ENCODE measurements at places on chromosomes 12 and 14.

DNA sequence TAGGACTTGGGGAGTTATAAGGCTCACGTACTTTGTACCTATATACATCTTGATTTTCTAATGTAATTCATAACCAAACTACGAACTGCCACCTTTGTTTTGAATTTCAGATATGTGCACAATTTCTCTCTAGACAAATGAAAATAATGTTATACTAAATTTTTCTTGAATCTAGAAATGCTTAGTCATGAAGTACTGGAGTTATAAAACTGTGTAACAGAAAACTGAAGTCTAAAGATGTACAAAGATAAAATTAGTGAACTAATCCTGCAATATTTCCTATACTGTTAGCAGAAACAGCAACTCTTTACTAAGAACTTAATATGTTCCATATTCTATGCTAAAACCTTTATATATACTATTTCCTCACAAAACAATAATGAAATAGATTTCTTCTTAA lies 15.5 kb downstream of the SEC23A start:
- DNase-seq = no peak

DNA sequence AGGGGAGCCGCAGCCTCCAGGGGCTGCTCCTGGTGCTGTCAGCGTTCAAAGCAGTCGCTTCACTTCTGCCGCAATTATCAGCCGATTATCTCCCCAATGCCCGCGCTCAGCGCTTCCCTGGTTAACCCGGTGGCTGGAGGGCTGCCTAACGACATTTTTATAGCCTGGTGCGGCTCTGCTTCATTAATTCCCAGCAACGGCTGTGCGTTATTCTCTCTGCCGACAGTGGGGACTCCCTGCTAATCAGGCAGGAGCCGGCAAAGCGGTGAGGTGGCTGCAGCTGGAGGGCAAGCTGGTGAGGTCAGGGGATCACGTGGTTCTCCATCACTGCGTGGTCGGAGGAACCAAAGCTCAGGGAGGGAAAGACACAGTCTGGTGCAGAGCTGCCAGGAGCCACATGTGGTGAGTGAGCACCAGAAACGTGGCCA lies 62.9 kb downstream of the GLRX5 start:
- DNase-seq = no peak

GRCh38 chr14:89402363-89402762 lies 14.7 kb downstream of the FOXN3 start:
- DNase-seq = no peak

- no peak for DNase-seq
Observed at GRCh38 chr12:7884689-7885088, 12.0 kb upstream of the SLC2A14 start.

GRCh38 chr12:3293446-3294161 lies 197.4 kb upstream of the PRMT8 start:
- DNase-seq = no peak

- no peak for DNase-seq
Observed at GRCh38 chr12:6824901-6825381, 3.3 kb upstream of the P3H3 start.

DNA sequence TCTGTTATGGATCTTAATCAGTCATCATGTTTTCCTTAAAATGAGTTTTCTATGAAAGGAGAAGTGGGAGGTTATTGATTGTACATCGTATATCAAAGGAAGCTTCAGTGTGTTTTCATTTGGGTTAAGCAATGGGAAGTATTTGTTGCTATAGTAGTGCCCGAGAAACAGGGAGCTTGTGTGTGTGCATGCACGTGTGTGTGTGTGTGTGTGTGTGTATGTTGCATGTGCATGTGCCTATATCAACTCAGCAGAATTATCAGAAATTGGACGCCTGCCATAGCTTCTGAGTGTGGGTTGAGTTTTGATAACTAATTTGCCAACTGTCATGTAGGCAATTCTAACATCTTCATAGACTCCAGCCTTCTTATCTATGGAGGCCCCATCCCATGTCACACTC lies 246.1 kb upstream of the CRY1 start:
- DNase-seq = no peak

DNA sequence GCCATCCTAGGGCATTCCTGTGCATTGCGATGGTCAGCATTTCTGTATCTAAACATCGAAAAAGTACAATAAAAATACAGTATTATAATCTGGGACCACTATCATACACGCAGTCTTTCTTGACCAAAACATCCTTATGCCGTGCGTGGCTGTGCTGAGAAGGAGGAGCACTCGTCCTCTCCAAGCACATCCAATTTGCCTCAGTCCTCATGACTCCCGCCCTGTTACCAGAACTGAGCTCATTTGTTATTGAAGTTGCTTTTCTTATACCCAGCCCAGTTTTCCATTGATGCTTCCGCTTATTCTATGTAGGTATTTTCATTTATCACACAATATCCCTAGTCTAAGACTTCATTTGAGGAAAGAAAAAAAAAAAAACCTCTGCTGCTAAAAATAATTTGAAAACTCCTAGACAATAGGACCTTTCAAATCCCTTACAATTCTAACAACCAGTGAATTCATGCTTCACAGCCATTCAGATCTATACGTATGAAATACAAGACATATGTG lies 236.9 kb upstream of the PLEKHG7 start:
- DNase-seq = peak; percentile 75

DNA sequence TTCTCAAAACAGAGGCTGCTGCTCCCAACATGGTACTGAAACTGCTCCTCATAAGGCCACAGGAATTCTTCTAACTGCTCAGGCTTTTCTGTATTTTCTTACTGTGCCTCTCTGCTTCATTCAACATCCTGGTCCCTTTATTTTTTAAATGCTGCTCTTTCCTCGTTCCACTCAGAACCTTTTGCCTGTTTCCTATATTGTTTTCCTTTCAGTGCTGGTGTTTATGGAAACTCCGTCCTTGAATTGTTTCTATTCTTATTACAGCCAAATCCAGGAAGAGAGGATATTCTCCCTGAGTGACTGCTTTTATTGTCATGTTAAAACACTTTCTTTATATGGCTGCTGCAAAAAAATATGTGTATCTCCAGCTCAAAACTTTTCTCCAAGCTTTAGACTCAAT lies 173.0 kb upstream of the E2F7 start:
- DNase-seq = no peak

DNA sequence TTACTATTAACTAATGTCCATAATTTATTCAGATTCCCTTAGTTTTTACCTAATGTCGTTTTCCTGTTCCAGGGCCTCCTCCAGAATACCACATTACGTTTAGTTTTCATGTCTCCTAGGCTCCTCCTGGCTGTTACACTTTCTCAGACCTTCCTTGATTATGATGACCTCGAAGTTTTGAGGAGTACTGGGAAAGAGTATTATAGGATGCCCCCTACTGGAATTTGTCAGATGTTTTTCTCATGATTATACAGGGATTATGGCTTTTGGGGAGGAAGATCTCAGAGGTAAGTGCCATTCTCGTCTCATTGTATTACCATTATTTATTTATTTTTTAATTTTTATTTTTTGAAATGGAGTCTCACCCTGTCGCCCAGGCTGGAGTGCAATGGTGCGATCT lies 17.7 kb upstream of the C1S start:
- DNase-seq = no peak

- no peak for DNase-seq
Observed at GRCh38 chr12:115008929-115009328, 325.0 kb upstream of the TBX3 start.

GRCh38 chr12:102232036-102232435 lies 34.4 kb upstream of the PMCH start:
- DNase-seq = no peak

DNA sequence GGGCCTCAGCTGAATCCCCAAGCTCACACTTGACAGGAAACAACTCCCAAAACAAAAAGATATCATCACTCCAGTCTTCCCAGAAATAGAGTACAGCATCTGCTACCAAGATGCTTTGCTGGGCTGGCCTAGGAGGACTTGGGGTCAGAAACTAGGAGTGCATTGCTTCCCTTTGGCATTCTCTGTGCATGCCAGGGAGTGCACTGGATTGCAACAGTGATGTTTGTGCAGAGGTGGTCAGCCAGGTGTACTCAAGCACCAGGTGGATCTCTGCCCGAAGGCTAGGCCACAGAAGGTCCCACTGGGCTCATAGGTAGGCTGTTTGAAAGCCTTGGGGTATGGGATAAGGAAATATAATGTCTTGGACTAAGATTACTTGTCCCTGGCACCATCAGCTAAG lies 51.1 kb downstream of the RAB35 start:
- DNase-seq = no peak

DNA sequence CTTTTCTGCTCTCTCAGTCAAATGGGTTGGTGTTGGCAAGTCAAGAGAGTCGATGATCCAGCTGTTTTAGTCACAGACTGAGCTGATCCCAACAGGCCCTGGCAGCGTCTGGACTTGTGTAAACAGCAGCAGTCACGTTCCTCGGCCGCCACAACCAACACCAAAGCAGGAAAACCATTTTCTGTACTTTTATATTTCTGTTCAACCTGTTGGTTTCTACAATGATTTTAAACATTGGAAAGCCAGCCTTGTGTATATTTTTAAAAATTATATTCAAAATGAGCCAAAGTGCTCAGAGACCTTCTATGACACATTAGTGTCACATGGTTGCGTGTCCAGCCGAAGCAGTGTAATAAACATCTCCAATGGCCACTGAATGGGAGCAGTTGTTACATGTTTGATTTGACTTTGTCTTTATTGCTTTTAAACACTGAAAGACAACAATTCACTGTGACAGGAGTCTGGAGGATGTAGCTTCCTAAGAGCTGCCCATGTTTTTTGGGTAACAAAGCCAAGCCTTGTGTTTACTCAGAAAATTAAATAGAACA lies 5.9 kb upstream of the SIVA1 start:
- peak; percentile 42 for DNase-seq

DNA sequence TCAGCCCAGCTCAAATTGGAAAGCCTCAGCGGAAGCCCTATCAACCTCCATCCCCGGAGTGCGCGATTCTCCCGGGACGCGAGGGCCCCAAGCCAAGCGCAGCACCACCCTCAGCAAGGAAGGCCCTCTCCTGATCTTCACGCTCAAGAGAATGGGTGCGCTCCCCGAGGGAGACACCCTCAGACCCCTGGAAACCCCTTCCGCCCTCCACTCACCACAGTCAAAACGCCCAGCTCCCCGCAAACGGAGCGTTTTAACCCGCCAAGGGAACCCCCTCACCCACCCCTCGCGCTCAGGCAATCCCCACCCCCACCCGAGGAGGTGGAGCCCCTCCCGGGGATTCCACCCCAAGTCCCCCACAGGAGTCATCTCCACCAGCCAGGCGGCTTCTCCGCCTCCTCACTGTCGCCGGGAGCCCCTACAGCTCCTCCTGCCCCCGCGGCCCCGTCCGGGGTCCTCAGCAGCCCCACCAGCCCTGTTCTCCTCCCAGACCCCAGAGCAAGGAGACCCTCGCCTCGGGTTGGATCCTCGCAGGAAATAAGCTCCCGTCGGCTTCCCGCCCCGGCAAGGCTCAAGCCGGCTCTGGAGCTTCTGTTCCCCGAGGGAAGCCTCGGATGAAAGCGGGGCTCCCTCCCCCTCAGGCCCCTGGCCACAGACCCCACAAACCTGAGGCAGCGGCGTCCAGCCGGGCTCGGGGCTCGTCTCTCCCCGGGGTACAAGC lies 507 bp downstream of the BAZ2A start:
- no peak for DNase-seq

GRCh38 chr14:68211421-68211820 lies 391.8 kb downstream of the RAD51B start:
- DNase-seq = no peak

DNA sequence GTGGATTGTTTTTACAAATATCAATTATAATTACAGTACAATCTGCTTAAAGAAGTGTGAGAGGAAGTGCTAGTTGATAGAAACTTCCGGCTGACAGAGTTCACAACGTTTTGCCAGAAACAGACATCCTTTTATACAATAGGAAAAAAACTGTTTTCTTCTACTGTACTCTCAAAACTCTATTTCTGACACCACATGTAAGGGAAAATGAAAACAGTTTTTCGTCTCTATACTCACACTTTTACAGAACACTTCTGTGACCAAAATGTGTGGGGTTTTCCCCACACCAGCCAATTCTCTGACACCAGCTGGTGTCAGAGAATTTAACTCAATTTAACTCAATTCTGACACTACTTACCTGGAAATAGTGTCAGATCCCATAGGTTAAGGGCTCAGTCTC lies 24.2 kb upstream of the HIF1A start:
- DNase-seq = no peak

DNA sequence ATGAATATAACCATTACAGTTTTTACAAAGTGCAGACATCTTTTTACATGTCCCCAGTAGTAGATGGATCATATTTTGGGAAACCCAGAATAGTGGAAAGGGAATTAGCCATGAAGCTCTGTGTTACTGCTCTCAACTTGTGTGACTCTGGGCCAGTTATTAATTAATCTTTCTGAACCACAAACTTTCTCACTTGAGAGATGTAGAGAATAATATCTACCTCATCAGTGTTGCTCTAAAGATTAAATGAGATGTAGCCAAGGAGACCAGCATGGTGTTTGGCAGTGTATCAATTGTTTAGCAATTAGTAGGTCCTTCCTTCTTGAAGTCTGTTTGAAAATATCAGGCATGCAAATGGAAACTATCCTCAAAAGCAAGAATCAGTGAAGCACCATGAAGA lies 169.2 kb downstream of the TMTC2 start:
- DNase-seq = no peak

- DNase-seq = no peak
Observed at GRCh38 chr12:107558816-107559382, 126.7 kb upstream of the PWP1 start.
